ENCODE measurements at places on chromosomes 12 and 14.
A peak's percentile ranks its signal among the peaks of the same experiment; 100 is the strongest.

DNA sequence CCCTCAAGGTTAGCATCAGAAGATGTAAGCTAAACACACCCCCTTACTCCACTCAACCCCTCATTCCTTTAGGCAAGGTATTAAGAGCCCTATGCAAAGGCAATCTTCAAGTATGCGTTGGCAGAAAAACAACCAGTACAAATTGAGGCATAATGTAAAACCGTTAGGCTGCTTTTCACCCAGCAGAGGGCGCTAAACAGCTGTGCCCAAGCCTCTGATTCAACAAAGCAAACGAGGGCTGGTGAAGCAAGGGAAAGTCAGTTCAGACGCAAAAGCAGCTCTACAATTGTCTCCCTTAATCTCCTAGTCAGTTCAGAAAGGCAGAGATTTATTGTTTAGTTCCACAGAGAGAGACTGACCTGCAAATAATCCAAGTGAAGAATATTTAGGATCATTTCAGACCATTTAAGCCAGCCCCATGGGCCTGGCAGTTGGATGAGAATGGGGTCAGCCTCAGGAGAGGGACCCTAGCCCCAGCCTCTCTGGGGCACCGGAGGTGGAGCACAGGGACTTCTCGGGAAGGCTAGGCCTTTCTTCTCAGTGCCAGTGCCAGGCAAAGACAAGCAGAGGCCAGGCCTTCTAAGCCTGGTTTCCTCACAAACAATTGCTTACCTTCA lies 23.5 kb downstream of the DCAF5 start:
- no peak for DNase-seq

- no peak for DNase-seq
Measured at GRCh38 chr14:53885136-53885640, 71.4 kb downstream of the BMP4 start.

GRCh38 chr12:20490213-20490612 lies 121.9 kb downstream of the PDE3A start:
- no peak for DNase-seq

DNA sequence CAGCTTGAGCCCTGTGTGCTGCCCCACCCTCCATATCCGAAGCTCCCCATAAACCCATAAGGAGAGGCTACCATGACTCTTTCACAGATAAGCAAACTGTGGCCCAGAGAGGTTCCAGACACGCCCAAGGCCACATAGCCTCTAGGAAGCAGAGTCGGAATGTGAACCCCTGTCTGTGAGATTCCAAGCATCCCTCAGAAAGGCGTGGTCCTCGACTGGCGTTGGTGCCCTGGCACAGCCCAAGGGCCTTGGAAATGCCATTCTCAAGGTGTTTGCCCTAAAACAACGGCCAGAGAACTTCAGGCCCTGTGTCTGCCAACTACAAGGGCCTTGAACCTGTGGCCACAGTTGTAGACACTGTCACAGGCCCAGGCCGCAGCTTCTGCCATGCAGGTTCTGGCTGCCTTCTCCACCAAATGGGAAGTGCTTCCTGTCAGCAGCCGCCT lies 8.5 kb upstream of the DIO3 start:
- no peak for DNase-seq

DNA sequence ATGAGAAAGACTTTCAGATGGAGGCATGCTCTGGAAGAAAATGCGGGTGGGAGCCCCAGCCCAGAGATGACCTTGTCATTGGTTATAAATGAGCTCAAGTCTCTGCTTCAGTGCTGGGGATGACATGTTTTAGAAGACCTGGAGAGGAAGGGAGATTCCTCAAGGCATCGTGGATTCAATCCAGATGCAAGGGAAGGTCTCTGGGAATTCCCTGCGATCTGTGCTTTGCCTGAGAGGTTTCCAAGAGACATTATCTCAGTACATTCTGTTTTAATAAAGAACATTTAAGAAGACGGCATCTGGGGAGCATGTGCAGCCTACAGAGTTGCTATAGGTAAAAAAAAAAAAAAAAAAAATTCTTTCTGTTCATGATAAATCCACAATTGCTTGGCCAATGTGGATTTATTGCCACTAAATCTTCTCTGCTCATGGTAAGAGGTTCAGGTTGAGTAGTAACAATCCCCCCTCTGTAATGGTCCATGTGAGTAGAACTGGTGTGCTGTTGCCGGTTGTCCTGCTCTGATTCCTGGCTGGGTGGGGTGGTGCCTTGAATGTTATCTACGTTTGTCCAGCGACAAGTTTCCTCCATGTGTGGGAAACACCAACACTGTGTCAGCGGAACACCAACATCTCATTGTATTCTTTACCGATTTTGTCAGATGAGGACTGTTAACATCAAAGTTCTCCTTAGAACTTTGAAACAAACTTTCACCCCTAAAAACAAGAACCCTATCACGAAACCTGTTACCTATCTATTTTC lies 230.0 kb downstream of the MSRB3 start:
- DNase-seq = no peak

- peak; percentile 68 for DNase-seq
Measured at GRCh38 chr14:22536853-22537338, 52.1 kb downstream of the DAD1 start.

GRCh38 chr12:75207338-75208083 lies 2.1 kb downstream of the KCNC2 start:
- no peak for DNase-seq

DNA sequence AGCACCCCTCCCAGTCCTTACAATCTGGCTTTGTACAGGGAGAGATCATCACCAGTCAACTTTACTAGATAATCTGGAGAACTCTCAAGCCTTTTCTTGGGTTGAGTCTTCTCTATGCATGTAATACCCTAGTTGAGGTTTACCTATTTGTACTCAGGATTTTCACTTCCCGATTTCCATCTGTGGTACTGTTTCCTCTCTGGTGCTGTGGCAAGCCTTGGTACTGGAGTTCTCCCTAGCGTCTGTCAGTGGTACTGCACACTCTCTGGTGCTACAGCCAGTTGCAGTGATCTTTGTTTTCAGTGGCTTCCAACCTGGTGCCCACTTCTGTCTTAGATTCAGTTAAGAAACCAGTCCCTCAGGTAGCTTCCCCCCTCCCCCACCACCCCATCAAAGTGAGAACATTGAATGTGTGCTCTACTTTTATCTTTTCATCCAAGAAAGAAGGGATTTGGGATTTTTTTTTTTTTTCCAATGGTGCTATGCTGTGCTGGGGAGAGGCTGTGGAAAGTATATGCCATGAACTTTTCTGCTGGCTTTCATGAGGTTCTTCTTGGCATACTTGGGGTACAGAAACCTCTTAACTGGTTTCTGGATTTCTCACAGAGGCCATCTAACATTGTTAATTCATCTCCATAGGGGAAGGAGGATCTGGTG lies 69.4 kb upstream of the EVL start:
- peak; percentile 26 for DNase-seq

GRCh38 chr12:109524466-109525278 lies 47.2 kb downstream of the UBE3B start:
- no peak for DNase-seq

- no peak for DNase-seq
Measured at GRCh38 chr12:122939125-122939524, 27.1 kb downstream of the ABCB9 start.

GRCh38 chr12:7905071-7905470 lies 30.9 kb downstream of the SLC2A3 start:
- DNase-seq = no peak

DNA sequence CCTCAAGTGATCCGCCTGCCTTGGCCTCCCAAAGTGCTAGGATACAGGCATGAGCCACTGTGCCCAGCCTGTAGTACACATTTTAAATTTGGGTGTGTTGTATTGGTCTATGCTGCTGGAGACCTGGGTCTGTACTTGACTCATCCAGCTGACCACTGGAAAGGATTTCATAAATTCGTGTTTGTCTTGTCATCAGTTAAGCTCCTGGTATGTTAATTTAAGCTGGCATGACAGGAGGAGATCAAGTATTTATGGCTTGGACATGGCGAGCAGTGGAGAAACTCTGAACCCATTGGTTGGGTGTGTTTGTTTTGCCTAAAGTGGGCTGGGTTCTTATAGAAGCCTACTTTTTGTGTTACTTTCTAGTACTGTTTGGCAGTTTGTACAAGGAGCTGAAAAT lies 24.2 kb downstream of the YY1 start:
- DNase-seq = no peak

DNA sequence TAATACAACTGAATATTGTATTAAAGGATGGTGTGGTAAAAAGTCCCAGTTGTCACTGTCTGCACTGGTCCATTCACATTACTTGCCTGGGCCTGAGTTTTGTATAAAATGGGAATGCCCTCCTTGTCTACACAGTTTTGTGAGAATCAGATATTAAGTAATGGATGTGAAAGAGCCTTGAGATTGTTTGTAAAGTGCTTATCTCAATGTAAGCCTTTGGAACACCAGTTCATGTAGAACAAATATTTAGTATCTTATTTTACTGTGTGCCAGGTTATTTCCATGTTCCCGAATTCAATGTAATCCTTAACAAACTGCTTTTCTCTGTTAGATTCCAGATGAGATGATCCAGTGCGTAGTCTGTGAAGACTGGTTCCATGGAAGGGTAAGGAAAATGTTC lies 7.5 kb downstream of the UBR7 start:
- no peak for DNase-seq

DNA sequence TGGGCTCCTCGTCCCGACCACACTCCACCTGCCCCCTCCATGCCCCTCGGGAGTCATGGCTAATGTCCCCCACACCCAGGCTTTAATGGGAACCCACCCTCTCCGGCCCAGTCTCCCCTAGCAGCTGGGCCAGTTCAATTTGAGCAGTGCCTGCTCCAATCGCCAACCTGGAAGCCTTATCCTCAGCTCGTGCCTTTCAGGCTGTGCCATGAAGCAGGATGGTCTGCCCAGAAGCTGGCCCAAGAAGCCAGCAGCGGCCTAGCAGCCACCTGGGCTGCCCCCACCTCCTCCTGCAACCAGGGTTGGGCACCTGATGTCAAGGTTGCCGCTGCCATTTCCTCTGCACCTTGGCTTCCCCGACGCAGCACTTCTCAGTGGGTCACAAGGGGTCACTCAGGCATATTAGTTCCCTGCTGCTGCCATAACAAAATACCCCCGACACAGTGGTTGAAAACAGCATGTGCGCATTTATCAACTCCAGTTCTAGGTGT lies 2.3 kb upstream of the CLBA1 start:
- DNase-seq = no peak

DNA sequence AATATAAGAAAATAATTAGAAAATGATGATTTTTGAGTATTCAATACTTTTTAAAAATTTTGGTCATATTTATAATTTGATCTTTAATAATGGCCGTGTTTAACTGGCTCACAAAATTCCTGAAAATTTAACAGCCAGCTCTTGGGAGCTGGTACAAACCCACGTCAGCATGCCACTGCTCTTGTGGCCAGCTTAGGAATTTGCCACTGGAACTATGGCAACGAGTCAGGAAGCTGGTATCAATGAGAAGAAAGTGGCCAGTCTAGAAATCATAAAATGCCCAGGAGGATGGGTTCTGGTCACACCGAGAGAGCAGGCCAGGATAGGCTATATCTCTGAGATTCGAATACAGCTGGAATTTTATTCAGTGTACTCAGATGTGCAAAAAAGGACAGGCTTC lies 72.2 kb upstream of the PLEKHG3 start:
- DNase-seq = no peak

- DNase-seq = no peak
Measured at GRCh38 chr12:87849074-87849473, 180.1 kb downstream of the C12orf50 start.

DNA sequence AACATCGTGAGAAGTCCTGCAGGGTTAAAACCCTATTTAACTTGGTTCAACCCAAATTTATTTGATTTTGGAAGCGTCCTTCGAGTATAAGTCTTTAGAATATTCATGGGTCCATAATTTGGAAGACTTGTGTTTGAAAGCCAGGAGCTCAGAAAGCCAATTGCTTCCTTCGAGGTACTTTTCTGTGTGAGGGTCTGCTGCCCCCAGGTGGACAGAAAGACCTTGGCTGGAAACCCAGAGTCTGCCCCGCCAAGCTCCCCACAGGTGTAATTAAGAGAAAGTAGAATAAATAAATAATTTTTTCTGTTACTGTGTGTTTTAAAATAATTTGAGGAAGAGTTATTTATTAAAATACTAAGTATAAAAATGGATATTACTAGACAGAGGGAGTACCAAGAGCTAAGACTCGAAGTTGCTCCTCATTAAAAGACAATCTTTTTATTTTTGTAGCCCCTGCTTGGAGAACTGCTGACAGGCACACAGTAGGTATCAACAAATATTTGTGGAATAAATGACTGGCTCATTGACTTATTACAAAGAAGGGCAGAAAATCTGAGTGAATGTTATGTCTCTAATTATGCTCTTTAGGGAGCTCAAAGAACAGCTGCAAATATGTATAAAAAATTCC lies 105.8 kb downstream of the PAH start:
- no peak for DNase-seq

DNA sequence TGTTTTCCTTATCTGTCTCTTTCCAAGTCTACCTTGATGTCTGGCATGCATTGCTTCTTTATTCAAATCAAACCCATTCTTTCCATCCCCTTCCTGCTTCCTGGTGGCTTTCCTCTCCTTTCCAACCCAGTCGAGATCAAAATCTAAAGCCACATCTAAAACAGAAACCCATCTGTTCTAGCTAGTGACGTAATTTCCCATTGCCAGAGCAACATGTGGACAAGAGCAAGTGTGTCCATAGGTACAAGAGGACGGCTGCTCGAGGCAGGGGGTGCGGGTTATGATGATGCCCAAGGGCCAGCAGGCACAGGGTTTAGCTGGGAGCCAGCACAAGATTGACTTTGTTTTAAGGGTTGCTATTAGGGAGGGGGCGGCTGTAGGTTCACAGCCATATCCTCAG lies 7.0 kb downstream of the KRT80 start:
- DNase-seq = no peak

GRCh38 chr14:55771242-55771981 lies 191.4 kb downstream of the KTN1 start:
- no peak for DNase-seq

DNA sequence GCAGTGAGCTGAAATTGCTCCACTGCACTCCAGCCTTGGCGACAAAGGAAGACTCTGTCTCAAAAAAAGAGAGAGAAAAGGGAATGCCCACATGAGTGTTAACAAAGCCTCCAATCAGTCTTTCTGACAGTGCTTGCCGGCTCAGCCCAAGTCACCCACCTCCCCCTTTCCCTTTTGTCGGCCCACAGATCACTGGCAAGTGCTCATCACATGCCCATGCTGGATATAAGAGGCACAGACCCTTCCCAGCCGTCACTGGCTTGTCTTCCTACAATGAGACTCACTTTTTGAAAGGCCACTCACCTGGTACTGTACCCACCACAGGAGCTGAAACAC lies 70.8 kb downstream of the CCDC88C start:
- DNase-seq = no peak

DNA sequence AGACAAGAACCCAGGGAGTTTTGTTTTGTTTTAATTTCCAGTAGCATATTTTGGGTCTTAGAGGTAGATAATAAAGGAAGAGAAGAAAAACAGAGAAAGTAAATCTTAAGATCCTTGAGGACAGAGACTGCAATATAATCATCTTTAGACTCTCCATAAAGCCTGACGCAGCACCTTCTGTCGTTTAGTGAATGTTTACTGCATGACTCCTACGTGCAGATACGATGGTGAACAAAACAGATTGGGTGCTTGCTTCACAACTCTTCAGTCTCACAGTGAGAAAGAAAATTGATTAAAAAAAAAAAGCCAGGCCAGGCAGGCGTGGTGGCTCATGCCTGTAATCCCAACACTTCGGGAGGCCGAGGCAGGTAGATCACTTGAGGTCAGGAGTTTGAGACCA lies 86.9 kb downstream of the STON2 start:
- DNase-seq = no peak
